ENCODE measurements at places on chromosomes 16 and 17.

DNA sequence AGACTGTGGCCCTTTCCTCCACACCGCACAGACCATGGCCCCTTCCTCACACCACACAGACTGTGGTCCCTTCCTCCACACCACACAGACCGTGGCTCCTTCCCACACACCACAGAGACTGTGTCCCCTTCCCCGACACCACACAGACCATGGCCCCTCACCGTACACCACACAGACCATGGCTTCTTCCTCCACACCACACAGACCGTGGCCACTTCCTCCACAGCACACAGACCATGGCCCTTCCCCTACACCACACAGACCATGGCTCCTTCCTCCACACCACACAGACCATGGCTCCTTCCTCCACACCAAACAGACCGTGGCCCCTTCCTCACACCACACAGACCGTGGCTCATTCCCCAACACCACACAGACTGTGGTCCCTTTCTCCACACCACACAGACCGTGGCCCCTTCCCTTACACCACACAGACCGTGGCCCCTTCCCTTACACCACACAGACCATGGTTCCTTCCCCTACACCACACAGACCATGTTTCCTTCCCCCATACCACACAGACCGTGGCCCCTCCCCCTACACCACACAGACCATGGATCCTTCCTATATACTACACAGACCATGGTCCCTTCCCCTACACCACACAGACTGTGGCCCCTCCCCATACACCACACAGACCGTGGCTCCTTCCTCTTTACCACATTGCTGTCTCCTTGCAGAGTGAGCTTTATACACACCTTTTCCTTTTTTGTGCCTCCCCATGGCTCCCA is 297.5 kb upstream of the FOXF1 start:
- no peak for DNase-seq

- peak; percentile 27 for DNase-seq
Measured at GRCh38 chr17:34171245-34171818, 83.8 kb upstream of the CCL2 start.

DNA sequence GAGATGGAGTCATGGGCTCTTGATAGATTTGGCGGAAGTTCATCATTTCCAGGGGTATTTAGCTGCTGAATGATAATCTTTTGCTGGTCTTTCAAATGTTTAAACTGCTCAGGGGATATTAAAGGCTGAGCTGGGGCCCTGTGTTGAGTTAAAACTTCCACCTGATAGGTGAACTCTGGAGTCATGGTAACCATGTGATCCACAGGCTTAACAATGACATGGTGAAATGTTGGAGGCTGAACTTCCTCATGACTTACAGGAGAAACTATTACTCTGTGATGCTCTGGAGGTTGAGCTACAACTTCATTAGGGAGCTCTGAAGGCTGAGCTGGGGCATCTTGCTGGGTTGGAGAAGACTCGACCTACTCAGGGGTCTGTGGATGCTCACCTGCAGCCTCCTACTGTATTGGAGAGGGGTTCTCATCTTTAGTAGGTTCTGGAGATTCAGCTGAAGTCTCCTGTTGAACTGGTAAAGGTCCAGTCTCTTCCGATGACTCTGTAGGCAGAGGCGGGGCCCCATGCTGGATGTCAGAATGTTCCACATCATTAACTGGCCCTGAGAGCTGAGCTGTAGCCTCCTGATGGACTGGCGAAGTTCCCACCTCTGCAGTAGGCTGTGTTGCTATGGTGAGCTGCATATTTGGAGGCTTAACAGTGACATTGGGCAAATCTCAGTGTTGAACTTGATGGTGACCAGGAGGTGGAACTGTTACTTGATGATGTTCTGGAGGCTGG is 24.2 kb downstream of the RDM1 start:
- DNase-seq: no peak

DNA sequence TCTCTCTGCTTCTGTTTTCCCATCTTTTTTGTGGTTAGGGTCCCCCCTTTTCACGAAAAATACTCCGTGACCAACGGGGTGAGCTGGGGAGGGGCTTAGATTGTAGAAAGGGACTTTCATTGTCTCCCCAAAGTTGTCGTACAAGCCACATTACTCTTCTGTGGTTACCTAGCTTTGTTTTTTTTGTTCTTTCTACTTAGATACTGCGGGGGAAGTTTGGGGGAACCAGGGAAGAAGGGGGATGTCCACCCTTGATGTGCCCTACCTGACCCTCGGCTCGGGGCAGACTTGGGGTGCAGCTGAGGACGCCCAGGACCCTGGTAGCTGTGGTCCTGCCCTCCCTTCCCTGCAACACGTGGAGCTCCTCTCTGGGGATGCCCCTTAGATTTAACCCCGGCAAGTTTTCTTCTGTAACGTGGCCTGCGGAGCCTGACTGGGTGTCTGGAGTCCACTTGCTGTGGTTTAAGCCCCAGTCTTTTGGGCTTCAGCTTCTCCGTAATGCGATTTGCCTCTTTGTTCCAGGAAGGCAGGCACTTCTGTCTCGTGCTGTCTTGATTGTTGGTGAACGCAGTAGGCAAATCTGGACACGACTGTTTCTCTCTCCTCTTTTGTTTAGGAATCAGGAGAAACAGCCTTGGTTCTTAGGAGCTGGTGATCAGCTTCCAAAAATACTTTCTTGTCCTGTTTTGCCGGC is 892 bp downstream of the ABCC1 start:
- no peak for DNase-seq

DNA sequence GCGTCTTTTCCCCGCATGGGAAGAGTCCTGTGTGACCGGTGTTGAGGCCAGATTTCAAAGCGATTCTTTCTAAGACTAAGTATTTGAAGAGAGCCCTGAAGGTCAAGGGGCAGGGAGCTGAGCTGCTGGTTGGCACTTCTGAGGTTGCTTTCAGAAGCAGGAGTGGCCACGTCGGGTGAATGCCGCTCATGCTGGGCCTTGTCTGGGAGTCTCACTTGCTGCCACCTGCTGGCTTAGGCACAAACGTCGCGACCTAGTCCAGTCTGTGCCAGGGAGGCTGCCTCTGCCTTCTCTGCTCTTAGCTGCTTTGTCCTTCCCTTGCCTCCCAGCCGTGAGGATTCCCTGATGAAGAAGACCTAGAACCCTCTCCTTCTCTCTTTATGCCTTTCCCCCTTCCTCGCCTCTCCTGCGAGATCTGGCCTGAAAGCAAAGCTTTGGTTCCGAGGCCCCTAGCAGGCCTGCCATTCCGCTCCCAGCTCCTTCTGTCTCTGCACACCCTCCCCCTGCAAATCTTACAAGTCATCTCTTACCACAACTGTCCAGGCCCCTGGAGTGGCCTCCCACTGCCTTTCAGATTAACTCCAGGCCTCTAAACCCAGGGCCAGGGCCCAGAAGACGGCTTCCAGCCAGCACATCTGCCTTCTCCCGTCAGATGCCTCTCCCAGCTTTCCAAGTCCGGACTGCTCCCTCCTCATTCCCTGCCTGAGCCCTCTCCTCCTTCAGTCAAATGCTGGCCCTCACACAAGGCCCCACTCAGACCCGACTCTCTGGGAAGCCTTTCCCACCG is 11.4 kb downstream of the CTNS start:
- DNase-seq: no peak

DNA sequence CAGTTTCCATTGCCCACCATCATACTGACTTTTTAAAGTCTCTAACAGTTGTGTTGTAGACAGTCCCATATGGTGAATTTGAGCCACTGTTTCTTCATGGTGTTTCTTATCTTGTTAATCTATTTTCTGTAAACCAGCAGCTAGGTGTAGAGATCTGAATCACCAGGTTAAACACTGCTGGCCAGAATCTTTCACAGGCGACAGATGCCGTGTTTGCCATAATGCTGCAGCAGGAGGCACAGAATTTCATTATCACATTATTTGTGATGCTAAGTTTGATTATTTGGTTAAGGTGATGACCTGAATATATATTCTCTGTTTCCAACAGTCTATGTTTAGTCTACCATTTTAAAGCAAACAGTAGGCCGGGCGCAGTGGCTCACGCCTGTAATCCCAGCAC is 11.5 kb upstream of the CNGB1 start:
- DNase-seq: no peak

- DNase-seq: no peak
Measured at GRCh38 chr17:67051155-67051538, 6.8 kb downstream of the CACNG1 start.

- DNase-seq: no peak
Measured at GRCh38 chr16:23469814-23470213, 16.8 kb upstream of the COG7 start.

DNA sequence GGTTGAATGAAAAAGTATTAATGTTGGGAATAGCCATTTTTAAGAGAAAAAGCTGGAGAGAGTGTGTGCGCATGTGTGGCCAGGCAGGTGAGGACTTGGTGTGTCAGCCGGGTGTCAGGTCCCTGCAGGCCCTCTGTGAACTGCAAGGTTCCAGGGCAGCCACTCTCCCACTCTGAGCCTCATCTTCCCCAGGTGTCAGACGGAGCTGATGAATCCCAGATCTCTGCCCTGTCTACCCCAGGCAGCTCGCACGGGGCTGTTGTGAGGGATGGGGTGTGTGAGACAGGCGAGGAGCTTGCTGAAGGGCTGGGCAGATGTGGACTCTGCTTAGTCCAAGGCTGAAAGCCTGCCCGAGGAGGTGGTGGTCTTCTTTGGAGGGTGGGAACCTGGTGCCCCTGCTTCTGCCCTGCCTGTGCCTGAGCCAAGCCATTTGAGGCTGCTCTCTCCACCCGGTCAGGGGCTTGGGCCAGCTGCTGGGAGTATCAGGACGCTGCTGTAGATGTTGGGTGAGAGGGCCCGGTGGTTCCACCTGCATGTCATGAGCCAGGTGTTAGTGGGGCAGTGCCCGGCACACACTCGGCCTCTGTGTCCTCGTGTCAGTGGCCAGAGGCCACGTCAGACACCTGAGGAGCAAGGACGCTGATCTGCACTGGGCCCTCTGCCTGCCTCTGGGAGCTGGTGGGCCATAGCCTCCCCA is 122.4 kb downstream of the RAB11FIP4 start:
- no peak for DNase-seq

DNA sequence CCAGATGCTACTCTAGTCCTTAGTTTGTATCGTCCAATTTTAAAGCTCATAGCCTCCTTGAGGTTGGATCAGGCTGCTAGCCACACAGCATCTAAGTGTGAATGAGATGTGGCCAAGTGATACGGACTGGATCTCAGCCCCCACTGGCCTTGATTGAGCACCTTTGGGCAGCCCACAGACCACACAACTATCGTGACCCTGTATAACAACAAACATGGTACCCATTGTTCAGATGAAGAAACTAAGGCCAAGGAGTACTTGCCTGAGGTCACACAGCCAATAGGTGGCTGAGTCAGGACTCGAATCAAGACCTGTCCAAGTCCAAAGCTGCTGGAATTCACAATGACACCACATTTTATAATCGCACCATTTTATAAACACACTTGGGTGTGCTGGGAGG is 73.0 kb upstream of the IRX3 start:
- DNase-seq: no peak

GRCh38 chr17:29190039-29190438 is 9.8 kb upstream of the MYO18A start:
- DNase-seq: no peak

DNA sequence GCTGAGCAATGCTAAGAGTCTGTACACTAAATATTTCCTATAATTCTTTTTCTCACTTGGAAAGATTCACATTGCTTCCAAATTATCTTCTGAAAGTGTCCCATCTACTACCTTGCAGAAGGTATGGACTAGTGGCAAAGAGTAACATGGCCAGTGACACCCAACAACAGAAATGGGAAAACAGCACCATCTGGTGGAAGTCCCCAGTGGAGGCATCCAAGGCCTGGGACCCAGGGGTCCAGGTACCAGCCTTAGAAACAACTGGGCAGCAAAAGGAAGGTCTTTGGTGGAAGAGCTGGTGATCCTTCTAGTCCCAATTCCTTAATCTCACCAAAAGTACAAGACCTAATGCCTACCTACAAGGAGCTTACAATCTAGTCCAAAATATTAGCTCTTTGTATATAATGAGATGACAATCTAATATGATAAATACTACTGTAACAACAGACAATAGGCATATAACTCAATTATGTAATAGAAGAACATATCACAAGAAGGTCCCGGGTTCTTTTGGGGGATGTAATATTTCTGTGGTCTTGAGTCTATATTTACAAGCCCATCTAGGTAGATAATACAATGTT is 55.3 kb downstream of the SKAP1 start:
- DNase-seq: no peak

DNA sequence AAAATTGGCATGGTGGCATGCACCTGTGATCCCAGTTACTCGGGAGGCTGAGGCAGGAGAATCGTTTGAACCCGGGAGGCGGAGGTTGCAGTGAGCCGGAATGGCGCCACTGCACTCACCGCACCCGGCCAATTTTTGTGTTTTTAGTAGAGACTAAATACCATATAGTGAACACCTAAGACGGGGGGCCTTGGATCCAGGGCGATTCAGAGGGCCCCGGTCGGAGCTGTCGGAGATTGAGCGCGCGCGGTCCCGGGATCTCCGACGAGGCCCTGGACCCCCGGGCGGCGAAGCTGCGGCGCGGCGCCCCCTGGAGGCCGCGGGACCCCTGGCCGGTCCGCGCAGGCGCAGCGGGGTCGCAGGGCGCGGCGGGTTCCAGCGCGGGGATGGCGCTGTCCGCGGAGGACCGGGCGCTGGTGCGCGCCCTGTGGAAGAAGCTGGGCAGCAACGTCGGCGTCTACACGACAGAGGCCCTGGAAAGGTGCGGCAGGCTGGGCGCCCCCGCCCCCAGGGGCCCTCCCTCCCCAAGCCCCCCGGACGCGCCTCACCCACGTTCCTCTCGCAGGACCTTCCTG is at the start of gene HBQ1:
HBQ1 (plus strand) TSS at position 359 of the 575 bp plus-strand sequence; CDS start at position 387, 28 bp downstream.
- no peak for DNase-seq

- no peak for DNase-seq
Measured at GRCh38 chr16:85729452-85730185, 21.3 kb downstream of the C16orf74 start.

GRCh38 chr17:2433696-2434095 is 32.8 kb upstream of the MNT start:
- DNase-seq: no peak

GRCh38 chr16:51112323-51112722 is 38.7 kb downstream of the SALL1 start:
- DNase-seq: no peak

GRCh38 chr17:30550512-30551273 is 73.5 kb downstream of the GOSR1 start:
- DNase-seq: no peak

GRCh38 chr16:63312346-63312745 is 1276.1 kb upstream of the CDH8 start:
- no peak for DNase-seq

GRCh38 chr16:86953631-86954391 is 363.4 kb downstream of the C16orf95 start:
- DNase-seq: no peak

GRCh38 chr16:26569793-26570192 is 496.9 kb upstream of the C16orf82 start:
- no peak for DNase-seq
